ENCODE measurements at places on chromosomes 6 and 20. TPM values are rescaled to one million over a fixed set of nuclear protein-coding genes. Genes with fewer than 3 reads are reported as not detected.

KIF6 gene
- not detected for total RNA-seq

XKR7 gene
- total RNA-seq: not detected

ANGPT4 gene
- total RNA-seq: not detected

TMEM217 gene
- total RNA-seq: 0.46 TPM

UNC5CL gene
- 0.28 TPM for total RNA-seq

Measured in airway epithelial cell (primary cell).